ENCODE measurements at places on chromosomes 16 and 17.

- DNase-seq = peak; percentile 58
These were observed at the start of gene GABARAP for GRCh38 chr17:7241783-7242716. GABARAP (minus strand) TSS chr17:7242449; CDS start chr17:7242330, 119 bp downstream.

- no peak for DNase-seq
These were observed 3.1 kb upstream of the NPW start for GRCh38 chr16:2016407-2016922.

DNA sequence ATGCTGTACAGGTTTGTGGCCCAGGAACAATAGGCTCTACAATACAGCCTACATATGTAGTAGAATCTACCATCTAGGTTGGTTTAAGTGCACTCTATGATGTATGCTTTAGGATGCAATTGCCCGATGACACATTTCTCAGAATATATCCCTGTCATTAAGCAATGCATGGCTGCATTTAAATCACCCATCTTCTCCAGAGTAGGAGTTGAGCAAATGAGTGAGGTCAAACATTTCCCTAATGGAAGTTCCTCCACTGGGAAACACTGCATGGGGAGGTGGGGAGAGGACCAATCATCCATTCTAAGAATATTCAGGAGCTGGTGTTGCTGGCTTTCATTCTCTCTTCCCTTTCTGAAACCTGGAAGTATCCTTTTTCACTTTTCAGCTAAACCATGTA, 2.0 kb upstream of the PCTP start:
- DNase-seq = no peak

GRCh38 chr17:79461041-79461440, 149.8 kb downstream of the RBFOX3 start:
- DNase-seq = no peak

DNA sequence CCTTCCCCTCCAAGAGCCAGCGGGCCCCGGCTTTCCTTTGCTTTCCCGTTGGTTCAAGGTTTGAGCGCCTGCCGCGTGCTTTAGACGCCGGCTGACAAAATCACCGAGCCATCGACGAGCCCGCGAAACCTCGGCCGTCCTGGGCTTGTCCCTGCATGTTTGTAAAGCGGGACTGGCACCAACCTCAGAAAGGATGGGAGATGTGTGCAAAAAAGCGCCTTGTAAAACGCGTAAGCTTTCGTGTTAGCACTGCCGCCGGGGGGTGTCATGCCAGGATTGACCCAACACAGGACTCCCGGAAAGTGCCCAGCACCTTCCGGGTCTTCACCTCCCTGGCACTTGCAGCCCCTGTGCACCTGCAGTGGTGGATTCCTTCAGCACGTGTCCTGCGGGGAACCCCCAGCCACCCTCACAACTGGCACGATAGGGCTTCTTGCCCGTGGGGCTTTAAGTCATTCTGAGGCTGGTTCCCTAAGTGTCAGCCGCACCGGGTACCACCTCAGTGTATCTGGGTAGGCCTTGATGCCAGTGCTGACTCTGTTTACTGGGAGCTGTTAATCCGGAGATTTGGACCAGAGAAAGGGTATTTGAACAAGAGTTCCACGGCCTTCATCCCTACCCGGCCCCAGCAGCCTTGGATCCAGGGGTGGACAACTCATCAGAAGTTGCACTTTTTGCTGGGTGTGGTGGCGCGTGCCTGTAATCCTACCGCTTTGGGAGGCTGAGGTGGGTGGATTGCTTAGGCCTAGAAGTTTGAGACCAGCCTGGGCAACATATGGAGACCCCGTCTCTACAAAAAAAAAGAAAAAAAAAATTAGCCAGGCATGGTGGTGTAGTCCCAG, 817 bp downstream of the NDUFAF8 start:
- DNase-seq = no peak

DNA sequence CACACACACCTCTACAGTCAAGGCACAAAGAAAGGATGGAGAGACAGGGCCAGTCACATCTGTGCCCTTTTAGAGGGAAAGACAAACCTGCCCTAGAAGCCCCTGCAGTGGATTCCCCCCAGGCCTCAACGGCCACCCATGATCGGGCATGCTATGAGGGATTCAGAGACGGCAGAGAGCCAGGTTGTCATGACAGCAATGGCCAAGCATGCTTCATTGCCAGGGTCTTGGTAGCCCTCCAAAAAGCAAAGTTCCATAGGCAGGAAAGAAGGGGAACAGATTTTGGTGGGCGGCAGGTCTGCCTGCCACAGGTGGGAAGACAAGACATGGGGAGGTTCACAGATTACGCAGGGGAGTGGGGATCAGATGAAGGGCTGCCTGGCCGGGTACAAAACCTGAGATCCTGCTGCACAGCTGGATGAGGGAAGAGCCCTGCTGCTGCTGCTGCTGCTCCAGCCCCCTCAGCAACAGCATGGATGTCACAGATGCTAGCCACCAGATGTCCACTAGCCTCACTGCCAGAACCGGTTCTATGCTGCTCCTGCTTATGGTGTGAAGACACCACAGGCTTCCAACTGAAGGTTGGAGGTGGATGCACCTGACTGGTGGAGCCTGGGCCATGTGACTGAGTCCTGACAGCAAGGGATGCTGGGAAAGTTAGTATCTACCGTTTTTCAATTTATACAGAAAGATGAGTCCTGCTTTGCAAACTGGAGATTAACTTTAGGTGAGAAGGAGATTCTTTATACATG, 17.8 kb downstream of the ACTG1 start:
- DNase-seq = no peak

DNA sequence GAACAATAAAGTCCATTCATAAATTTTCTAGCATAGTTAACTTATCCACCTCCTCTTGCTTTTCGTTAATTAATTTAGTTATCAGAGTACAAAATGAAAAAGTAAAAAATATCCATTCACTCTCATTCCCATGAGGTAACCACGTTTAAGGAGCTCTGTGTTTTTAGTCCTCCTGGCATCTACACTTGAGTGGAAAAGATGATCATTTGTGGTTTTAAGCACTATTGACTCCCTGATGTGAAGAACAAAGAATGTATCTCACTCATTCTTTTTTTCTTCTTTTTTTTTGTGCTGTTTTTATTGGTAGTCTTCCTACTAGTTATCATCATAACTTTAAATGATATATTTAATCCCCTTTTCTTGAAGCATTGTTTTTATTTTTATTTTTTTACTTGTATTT, 26.1 kb downstream of the QPRT start:
- DNase-seq = no peak

DNA sequence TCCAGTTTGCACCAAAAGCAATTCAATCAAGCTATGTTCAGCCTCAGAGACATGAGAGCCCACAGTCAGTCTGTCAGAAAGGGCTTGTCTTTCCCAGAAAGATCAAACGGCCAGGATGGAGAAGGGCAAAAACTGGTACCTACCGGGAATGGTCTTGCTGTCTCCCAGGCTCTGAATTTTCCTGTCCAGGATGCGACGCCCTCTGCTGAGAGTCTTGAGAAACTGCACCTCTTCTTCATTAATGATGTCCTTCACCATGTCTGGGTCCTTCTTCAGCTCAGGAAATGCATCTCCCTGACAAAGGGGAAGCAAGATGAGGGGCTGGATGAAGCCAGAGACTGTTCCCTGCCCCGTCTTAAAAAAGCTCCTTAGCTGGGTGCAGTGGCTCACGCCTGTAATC, 15.8 kb upstream of the EXOSC6 start:
- no peak for DNase-seq

- DNase-seq = no peak
These were observed 6.3 kb downstream of the CLUH start for GRCh38 chr17:2705263-2705662.

DNA sequence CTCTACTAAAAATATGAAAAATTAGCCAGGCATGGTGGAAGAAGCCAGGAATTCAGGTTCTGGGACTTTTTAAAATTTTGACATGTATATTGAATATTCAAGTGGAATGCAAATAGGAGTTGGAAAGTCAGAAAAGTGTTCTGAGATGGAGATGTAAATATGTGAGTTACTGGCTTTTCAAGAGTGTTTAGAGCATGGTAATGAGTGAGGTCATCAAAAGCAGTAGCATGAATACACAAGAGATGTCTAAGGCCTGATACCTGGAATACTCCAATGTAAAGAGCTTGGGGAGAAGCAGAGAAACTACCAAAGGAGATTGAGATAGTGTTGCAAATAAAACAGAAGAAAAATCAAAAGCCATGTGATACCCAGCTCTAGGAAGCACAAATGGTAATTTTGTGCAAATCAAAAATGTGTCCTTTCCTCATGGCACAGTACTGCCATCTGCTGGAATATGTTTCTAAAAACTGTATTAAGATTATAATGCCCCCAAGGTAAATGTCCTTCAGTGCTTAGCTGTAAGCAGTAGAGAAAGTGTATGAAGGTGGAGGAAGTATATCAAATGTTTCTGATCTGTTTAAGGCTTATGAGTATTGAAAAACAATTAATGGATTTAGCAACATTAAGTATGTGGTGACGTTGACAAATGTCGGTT, 908.4 kb downstream of the KCNJ18 start:
- no peak for DNase-seq

- DNase-seq = no peak
These were observed 13.1 kb downstream of the MPHOSPH6 start for GRCh38 chr16:82156761-82157533.

- DNase-seq = no peak
These were observed 837 bp upstream of the PRDM7 start for GRCh38 chr16:90077757-90078578.

GRCh38 chr16:86018487-86018886, 119.5 kb downstream of the IRF8 start:
- DNase-seq = no peak

- no peak for DNase-seq
These were observed 268.6 kb downstream of the MRTFB start for GRCh38 chr16:14339694-14340093.
